ENCODE measurements at places on chromosomes 2 and 18.

DNA sequence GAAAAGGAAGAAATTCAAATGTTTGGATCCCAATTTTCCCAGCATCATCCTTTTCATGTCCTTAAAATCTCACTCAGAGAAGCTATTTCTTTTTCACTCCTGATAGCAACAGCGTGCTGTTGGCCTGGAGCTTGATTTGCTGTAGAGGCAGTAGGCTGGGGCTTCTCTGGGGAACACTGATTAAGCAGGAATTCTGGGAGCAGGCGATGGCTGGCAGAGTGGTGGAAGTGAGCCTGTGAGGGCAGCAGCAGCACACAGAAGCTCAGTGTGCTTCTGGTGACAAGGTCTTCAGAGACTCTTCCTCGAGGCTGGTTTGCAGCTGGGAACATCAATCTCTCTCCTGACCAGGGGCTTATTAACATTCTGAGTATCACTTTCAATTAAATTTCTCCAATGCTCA, 284.6 kb downstream of the DPP10 start:
- DNase-seq = no peak

GRCh38 chr2:71562518-71562917, 109.2 kb downstream of the DYSF start:
- DNase-seq = no peak

GRCh38 chr2:234002281-234002680, 48.2 kb upstream of the SPP2 start:
- no peak for DNase-seq

- DNase-seq = peak; percentile 17
These were observed 91.2 kb upstream of the CCDC195 start for GRCh38 chr2:224807153-224807964.

DNA sequence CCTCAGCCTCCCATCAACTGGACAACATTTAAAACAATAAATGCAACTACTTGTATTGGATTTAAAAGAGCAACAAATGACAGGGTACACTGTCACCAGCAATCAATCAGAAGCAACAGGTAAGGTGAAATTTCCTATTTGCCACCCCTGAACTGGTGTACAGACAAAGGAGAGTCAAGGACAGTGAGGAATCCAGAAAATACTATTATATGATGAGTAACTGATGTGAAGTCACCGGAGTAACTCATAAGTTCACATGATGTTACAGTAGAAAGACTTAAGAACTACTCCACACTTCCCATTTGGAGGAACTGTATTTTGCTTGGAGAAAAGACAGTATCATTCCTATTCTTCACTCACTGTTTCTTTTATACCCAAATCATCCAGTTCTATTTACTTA, 4.1 kb upstream of the STAT1 start:
- no peak for DNase-seq

DNA sequence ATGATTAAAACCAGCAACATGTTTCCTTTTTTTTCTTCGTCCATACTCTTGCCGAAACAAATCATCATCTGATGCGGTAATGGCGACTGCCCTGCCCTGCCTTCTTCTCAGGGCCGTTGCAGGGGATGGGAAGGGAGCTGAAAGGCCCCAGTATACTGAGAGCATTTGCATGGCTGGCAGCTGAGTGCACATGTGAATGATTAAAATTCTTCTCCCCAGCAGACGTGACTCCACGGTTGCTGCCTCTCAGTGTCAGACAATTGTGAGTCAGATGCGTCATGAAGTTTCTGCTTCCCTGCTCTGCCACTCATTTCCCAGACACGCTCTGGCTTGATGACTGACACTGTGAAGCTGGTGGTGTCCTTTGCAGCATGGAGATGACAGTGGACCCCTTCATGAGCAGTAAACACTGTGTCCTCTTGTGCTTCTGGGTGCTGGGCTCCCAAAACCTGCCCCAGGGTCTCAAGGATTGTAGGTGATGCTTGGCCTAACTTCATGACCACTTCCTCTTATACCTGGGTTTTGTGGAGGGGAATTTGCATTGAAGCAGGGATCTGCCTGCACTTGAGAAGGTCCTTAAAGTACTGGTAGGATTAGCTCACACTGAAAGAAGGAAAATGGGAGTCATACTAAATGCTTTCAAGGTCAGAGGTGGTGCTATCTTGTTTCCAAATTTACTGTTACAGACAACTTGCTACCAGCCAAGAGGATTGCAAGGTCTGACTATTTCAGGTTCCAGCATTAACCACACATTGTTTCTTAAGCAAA, 222.5 kb upstream of the COPS8 start:
- no peak for DNase-seq

- DNase-seq = no peak
These were observed 170.6 kb downstream of the SLC8A1 start for GRCh38 chr2:40281021-40281940.

DNA sequence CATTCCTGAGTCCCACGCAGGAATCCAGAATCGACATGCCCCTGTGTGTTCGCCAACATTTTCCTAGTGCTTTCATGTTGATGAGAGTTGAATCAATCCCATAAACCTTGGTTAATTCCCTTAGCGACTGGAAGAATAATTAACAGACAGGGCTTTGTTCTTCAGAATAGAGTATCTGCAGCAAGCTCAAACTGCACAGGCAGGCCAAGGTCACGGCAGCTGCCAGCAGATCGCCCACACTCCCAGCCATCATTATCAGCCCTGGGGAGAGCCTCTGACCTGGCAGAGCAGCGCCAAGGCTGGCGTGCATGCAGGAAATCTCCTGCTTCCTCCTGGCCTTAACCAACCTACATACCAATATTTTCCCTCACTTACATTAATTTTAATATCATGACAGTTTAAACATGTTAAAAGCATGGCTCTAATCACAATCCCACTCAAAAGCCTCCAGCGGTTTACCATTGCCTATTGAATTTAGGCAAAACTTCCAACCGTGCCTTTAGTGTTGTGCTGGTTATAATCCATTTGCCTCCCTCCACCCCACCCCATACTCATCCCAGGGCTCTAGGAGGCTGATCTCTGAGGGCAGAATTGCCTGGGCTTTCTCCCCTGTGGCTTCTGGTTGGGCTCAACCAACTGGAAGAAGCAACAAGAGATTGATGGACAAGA, 46.8 kb upstream of the NCK2 start:
- no peak for DNase-seq

GRCh38 chr2:238091436-238092060, 8.6 kb upstream of the ESPNL start:
- no peak for DNase-seq

DNA sequence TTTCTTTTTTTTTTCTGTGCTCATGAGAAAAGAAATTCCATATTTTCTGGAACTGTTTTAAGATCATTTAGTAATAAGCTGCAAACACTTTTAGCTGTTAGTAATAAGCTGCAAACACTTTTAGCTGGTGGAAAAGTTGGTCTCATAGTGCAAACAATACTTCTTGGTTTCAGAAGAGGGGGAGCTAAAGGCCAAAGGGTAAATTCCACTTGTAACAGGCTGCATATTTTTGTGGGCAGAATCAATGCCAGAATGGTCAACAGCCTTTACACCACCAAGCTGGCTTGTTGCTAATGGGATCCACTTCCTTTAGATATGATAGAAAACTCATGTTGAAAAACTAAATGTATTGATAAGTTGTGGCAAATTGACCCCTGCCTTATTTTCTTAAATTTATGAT, 356.8 kb downstream of the NR4A2 start:
- no peak for DNase-seq

GRCh38 chr2:69570474-69570873, 73.1 kb downstream of the AAK1 start:
- no peak for DNase-seq

DNA sequence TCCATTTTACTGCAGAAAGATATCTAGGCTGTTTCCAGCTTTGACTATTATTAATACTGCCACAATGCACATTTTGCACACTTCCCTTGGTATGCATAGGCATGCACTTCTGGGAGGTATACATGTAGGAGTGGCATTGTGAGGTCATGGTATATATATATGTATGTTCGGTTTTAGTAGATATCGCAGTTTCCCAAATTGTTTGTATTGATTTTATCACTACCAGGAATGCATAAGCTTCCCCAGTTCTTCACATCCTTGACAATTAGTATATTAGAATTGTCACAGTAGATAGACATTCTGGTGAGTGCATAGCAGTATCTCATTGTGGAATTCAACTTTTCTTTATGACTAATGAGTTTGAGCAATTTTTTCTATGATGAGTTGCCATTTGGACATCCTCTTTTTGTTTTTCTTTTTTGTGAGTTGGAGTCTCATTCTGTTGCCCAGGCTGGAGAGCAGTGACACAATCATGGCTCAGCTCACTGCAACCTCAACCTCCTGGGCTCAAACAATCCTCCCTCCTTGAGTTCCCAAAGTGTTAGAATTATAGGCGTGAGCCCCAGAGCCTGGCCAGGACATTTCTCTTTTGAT, 4.2 kb upstream of the GRB14 start:
- no peak for DNase-seq

GRCh38 chr2:204279819-204280218, 265.5 kb upstream of the PARD3B start:
- DNase-seq = no peak

GRCh38 chr18:76451396-76452331, 43.4 kb downstream of the ZNF516 start:
- DNase-seq = peak; percentile 27

GRCh38 chr18:48833701-48834412, 116.9 kb downstream of the SMAD7 start:
- no peak for DNase-seq
